Heart left ventricle (tissue), 16 donors: ENCODE measurements at places on chromosomes 12 and 14.

DNA sequence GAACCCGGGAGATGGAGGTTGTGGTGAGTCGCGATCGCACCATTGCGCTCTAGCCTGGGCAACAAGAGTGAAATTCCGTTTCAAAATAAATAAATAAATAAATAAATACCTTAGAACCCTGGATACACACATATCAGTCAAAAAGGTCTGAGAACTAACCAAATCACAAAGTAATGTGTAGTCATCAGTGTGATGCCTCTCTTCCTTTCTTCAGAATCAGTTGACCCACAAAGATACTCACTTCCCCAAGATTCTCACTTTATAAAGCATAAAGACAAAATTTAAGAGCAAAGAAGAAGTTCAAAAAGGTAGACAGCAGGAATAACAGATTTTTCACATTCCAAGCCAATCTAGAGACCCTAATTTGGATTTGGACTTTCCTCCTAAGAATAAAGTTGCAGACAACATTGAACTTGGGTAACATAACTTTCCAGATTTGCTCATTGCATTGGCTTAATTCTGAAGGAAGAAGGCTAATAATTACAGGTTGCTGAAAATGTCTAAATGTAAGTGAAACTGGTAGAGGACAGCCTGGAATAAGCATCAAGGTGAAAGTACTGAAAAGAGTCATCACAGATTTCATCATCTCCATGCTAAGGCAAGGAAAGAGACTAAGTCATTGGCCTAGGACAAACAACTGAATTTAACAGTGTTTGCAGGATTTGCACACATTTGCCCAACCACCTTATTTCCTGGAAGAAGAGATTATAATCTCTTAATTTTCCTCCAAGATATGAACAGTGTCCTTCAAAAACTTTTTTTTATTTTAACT, 17.4 kb downstream of the TMED10 start:
- DNase-seq, result no peak

GRCh38 chr12:128455851-128456250, 188.9 kb downstream of the TMEM132C start:
- DNase-seq, result no peak

- DNase-seq, result no peak
These were observed 12.7 kb upstream of the PRB2 start for GRCh38 chr12:11408096-11408495.

- no peak for DNase-seq
These were observed 1.7 kb upstream of the DGLUCY start for GRCh38 chr14:91112194-91112593.

DNA sequence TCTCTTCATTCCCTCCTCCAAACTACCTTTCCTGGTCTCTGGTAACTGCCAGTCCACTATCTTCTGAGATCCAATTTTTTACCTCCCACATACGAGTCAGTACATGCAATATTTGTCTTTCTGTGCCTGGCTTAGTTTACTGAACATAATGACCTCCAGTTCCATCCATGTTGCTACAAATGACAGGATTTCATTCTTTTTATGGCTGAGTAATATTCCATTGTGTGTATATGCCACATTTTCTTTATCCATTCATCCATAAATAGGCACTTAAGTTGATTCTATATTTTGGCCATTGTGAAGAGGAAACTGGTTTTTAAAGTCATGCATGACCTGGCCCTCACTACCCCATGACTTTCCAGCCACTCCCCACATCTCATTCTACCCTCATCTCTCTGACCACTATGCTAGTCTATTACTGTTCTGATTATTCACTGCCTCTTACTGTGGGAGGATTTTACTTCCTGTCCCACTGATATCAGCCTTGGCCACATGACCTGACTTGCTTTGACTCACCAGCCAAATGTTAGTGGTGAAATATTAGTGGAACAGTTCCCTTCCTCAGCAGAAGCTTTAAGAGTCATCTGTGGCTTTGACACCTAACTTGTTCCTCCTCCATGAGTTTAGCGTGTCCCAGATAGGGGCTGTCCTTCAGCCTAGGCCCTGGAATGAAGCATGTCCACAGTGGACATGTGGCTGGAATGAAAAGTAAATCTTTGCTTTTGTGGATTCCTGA, 52.2 kb downstream of the GOLGA5 start:
- DNase-seq, result no peak

DNA sequence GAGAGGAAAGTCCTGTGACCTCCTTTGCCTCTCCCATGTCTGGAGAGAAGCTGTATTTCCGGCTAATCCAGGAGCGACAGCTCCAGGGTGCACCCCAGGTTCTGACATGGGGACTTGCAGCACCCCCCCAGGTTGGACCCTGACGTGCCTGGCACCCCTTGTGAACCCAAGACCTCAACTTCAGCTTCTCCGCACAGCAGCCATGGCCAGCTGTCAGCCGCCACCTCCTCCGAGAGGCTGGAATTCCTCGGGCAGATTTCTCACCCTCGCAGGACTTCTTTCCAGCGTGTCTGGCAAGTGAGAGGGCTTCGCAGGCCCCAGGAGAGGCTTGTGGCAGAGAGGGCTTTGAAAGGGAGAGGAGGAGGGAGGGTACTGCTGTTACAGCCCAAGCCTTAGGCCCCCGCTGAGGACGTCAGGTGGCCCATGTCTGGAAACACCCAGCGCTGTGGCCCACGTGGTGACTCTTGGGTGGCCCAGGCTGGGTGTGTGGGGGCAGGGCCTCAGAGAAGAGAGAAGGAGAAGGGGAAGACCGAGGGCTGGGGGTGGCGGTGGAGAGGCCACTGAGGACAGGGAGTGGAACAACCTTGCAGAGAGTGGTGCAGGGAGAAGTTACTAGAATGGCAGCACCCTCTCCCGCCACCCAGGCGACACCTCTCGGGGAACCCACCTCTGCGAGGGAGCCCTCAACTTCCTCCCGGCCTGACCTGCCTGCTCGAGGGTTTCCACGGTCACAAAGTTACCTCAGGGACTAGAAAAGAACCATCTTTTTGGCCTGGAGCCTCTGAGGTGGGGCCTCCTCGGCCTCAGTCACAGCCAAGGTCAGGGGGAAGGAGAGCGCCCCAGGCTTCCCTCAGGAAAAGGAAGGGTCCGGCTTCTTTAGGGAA, 11.7 kb upstream of the RPS6KL1 start:
- peak; percentile 82 for DNase-seq

DNA sequence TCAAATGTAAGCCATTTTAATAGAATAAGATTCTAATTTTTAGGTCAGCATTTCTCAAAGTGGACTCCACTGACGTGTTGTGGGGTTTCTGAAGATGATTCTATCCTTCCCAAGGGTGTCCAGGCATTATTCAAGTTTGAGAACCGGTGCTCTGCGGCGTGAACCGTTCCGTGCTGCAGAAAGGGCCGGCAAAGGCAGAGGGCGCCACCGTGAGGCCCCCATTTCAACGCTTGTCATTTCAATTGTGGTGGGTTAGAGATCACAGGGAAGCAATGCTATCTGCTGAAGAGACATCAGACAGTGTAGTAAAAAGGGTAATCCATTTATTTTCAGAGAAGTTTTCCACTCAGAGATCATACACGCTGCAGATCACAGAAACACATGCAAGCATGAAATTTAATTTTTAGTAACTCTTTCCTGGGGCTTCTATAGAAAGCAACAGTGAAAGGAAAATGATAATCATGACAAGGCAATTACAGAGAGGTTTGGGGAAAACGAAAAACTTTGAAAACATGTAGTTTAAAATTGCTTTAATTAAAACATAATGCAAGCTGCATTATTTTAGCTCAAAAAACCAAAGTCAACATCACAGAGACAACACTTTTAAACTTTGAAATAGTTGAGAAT, 201.7 kb downstream of the EXOC5 start:
- no peak for DNase-seq

- DNase-seq, result no peak
These were observed 8.9 kb downstream of the IKZF4 start for GRCh38 chr12:56029666-56030293.

GRCh38 chr12:56188131-56188777, 1.0 kb downstream of the SMARCC2 start:
- DNase-seq, result no peak

GRCh38 chr12:63206909-63207308, 55.9 kb upstream of the AVPR1A start:
- no peak for DNase-seq

DNA sequence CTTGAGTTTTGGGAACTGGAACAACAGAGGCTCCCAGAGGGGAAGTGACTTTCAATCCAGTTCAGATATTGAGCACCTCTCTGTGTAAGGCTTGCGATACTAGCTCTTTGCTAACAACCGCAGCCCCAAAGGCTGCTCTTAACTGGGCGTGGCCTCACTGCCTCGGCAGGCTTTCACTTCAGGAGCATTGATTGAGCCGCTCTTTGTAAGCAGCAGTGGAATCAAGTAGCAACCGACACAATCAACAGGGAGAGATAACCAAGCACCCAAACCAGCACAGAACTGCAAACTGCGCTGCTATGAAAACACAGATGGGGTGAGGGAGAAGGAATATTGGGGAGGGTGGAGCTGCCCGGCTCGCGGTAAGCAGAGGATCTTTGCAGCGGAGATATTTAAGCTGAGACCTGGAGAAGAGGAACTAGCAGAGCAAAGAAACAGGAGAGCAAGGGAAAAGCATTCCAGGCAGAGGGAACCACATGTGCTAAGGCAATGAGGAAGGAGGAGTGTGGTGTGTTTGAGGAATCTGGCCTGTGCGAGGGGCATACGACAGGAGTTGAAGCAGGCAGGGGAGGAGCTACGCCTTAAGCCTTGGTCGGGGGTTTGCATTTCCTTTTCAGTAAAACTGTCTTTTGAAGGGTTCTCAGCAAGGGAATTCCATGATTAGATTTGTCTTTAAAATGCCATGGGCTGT, 17.3 kb upstream of the YY1 start:
- no peak for DNase-seq

DNA sequence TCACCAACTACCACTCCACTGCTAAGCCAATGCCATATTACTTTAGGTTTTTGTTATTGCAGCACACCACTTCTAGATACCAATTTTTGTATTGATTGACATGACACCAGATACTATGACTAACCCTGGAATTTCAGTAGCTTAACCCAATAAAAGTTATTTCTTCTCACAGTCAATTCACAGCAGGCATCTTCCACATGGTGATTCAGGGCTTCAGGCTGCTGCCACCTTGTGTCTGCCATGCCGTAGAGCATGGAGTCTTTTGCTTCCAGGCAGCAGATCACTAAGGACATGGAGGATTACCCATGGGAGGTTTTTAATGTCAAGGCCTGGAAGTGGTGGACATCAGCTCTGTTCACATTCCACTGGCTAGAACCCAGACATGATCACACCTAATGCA, 56.4 kb upstream of the LTA4H start:
- no peak for DNase-seq

- DNase-seq, result no peak
These were observed 21.5 kb upstream of the SLC25A3 start for GRCh38 chr12:98572010-98572409.

DNA sequence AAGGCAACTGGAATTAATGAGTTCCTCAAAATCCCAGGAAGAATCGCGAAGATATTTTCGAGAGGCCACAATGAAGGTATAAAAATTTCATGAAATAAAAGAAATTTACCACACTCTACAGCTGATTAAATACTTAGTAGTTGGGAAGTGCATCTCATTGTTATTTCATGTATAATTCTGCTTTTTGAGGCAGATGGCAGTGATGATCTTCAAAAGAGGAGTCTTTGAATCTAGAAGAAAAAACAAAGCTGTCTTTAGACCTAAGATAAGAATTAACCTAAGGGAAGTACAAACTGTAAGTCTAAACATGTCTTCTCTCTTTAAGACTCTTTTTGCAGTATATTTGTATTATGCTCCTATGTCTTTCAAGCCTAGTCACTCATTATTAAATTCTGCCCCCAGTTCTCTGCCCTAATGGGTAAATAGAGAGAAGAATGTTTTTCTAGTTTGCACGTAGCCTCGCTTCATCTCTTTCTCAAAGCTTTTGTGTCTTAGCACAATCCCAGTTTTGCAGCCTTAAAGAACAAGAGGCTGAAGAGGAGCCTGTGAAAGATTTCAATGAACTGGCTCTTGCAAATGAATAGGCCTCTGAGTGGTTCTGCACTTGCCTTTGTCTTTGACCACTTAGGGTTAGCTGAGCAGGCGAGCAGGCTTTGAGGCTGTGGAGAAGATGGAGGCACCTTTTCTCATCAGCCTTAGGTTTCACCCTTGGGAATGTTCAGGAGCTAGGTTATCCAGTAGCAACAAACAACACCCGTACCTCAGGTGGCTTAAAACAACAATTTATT, 32.7 kb downstream of the CFAP54 start:
- DNase-seq, result no peak

GRCh38 chr12:24840046-24840800, 108.7 kb downstream of the BCAT1 start:
- no peak for DNase-seq

DNA sequence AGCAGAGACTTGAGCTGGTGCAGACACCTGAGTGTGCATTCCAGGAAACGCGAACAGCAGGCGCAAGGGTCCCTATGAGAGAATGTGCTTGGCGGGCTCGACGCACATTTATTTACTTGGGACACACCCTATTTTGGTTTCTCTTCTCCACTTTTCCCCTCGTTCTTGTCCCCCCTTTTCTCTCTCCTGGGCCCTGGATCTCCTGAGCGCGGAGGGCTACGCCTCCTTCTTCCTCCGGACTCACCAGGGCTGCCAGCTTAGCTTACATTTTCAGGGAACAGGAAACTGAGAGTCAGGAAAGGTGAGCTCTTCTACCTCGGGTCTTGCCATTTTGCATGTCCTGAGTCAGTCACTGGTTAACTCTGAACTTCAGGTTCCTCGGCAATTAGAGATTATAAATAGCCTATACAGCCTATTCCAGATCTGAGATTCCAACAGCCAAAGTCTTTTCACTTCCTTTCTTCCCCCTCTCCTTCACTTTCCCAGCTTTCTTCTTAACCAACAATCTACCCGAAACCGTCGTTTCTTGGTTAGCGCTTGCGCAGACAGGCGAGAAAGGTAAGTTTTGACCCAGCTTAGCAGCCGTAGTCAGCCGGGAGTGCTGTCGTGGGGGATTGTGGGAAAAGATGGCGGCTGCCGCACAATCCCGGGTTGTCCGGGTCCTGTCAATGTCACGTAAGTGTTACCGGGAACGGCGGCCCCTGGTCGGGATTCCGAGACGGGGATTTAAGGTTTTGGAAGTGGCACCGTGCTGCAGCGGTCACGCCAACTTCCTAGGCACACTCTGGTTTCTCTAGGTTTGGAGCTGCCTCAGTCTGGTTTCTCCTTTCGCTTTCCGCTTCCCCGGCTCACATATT, at the start of the genes AKAP3 and NDUFA9:
Gene AKAP3 (minus strand): TSS at position 551 of the 857 bp plus-strand sequence. CDS start 10,855 bp downstream, outside the sequence.
Gene NDUFA9 (plus strand): TSS at position 614 of the 857 bp plus-strand sequence. CDS start 13 bp downstream, at position 627.
- DNase-seq, result peak; percentile 88

- DNase-seq, result no peak
These were observed 24.8 kb downstream of the LRRIQ1 start for GRCh38 chr12:85060916-85061315.

- DNase-seq, result no peak
These were observed 42.2 kb upstream of the CRACR2A start for GRCh38 chr12:3795066-3795465.
